ENCODE measurements at places on chromosomes 3 and 15.

GRCh38 chr15:36753173-36753572, 173.7 kb downstream of the CDIN1 start:
- DNase-seq: no peak

DNA sequence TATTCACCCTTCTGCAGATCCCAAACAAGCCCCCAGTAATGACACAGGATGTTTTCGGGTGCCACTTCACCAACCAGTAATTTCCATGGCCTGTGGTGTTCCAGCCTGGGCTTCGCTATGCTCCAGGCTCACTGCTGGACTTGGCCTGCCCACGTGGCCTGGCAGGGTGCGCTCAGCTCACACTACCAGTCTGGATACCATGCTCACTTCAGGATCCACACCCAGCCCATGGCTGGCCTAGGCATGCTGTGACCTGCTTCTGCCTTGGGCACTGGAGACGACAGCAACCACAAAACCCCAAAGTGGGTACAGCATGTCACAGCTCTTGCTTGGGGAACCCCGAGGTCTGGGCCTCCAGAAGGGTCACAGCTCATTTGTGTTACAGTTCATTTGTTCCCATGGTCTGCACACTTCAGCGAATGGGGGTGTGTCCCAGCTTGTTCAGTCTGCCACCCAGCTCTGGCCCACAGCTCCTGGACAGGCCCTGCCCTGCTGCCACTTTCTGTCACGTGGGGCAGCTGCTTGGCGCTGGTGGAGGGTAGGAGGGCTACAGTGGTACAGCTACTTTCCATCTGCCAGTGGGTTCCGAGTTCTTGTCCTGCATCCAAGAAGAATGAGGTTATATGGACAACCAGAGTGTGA, 650.8 kb downstream of the MCTP2 start:
- DNase-seq: no peak

DNA sequence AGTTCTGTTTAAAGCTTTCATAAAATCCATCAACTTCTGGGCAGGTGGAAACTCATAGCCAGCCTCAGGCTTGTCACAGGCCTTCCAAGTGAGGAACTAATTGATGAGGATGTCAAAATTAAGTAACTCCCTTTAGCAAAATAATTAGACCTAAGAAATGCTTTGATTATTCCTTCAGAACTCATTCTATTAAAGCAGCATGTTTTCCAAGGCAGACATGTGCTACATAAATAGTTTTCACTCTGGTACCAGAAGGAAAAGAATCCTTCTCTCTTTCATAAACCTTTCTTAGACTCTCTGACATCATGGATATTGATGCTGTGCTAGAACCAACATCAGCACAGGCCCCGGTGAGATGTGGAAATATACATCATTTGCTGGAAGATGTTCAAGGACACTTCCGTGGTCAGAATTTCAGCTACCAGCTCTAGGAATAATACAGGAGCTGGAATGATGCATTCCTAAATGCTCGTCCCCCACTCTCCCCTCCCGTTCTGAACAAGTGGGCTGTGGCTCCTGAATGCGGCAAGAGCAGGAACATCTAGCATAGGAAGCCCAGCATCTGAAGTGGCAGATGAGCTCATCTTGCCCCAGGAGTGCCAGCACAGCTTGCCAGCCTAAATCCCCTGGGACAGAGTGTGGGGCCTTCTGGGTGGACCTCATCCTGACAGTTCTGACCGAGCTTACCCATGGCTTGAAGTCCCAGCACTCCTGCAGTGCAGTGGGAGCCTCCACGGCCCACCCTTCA, 82.4 kb downstream of the WWTR1 start:
- no peak for DNase-seq

GRCh38 chr3:108178676-108179075, 43.5 kb downstream of the IFT57 start:
- no peak for DNase-seq

DNA sequence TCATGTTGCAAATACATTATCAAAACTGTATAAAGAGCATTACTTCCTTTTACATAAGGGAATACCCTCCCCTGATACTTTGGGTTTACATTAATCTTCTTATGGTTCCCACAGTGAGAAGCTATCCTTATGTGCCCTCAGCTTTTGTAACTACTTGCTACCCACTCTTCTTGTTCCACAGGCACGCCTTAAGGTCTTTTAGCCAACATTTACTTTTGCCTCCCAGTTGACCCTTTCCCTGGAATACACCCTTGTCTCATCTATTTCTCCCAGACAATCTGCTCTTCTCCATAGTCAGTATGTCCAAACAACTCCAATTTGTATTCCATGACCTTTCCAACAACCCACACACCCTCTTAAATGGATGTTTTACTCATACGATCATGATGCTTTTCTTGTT, 116.8 kb upstream of the COL8A1 start:
- DNase-seq: no peak

DNA sequence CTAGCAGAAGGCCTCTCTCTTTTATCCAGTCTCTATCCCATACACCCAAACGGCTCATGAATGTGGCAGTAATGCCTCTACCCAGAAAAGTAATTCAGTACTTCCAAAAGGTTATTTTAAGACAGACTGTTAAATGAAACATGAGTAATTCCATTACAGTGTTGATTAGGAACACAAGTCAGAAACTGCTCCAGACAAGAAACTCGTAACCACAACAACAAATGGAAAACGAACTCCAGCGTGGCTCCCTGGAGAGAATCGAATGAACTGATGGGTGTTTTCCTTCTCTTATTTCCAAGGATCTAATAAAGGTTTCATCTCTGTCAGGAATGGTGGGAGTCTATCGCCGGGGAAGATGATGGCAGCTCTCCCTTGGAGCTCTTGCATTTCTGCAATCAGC, 228.4 kb downstream of the MAGI1 start:
- no peak for DNase-seq

DNA sequence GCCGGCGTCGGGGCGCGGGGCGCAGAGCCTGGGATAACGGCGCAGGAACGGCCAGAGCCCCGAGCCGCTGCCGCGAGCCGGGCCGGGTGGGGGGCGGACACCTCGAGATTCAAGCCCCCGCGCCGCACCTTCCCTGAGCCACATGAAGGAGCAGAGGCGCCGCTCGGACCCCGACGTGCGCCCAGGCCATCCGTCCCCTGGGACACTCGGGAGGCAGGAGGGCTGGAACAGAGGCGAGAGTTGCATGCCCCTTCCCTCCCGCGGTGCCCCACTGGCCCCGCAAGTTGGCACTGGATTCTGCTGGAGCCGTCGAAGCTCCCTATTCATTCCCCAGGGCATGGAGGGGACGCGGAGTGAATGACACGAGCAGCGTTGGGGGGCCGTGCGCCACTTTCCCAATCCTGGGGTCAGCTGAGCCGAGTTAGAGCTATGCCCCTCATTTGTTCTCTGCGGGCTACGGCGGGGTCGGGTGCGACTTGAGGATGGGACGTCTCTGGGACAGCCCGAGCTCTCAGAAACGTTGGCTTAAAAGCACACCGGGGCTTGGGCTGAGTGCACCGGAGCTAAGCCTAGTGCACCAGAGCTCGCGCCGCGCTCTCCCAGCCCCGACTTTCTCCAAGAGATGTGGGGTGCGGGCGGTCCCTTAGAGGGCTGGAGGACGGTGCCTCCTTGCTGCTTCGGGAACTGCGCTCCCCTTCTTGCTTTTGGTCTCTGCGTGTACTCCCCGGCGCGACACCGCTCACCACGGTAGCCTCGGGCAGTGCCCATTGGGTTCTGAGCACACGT, 588 bp downstream of the SLC6A1 start:
- DNase-seq: no peak

GRCh38 chr15:31482122-31482922, 155.7 kb downstream of the KLF13 start:
- DNase-seq: no peak

DNA sequence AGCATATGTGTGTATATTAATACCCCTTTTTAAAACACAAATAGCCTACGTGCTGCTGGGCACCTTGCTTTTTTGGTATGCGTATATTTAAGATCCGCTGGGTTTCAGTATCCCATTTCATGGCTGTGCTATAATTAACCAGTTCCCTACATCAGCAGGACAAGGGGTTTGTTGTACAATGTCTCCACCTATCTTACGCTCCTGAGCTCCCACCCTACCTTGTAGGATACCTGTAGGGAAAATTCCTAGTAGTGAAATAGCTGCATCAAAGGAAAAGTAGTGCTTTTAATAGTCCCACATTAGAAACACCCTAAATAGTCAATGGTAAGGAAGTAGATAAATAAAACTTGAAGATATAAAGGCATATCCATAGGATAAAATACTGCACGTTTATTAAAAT, 1.4 kb downstream of the MAP6D1 start:
- no peak for DNase-seq

DNA sequence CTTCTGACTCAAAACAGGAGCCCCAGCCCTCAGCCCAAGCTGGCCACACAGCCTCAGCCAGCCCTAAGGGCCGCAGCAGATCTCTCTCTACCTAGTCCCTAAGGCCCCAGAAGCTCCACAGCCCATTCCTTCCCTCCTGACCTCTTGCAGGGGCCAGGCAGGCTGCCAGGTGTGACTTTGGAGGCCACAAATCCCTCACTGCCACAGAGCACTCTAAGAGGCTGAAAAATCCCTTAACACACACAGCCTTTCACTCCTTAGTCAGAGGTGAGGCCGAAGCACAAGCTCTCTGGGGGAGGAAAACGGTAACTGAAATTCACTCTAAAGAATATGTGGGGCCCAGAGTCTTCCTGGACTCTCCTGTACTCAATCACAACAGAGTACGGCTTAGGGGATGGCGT, 23.3 kb downstream of the LRRC2 start:
- no peak for DNase-seq

- DNase-seq: peak; percentile 39
Measured at GRCh38 chr3:149575961-149576564, 81.8 kb downstream of the WWTR1 start.

- no peak for DNase-seq
Measured at GRCh38 chr3:114644367-114644766, 350.5 kb downstream of the TIGIT start.

GRCh38 chr15:95304151-95304946, 1026.2 kb upstream of the NR2F2 start:
- DNase-seq: no peak

DNA sequence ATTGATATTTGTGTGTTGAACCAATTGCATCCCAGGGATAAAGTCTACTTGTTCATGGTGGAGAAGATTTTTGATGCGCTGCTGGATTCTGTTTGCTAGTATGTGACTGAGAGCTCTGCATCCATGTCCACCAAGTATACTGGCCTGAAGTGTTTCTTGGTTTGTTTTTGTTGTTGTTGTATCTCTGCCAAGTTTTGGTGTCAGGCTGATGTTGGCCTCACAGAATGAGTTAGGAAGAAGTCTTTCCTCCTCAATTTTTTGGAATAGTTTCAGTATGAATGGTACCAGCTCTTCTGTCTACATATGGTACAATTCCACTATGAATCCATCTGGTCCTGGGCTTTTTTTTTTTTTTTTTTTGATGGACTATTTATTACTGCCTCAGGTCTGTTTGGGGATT, 50.9 kb upstream of the OSTN start:
- DNase-seq: no peak

GRCh38 chr3:195256639-195257453, 14.1 kb downstream of the XXYLT1 start:
- DNase-seq: no peak

GRCh38 chr3:10602271-10602670, 96.9 kb upstream of the ATP2B2 start:
- DNase-seq: no peak

- DNase-seq: no peak
Measured at GRCh38 chr3:130918328-130918727, 24.4 kb downstream of the ATP2C1 start.

DNA sequence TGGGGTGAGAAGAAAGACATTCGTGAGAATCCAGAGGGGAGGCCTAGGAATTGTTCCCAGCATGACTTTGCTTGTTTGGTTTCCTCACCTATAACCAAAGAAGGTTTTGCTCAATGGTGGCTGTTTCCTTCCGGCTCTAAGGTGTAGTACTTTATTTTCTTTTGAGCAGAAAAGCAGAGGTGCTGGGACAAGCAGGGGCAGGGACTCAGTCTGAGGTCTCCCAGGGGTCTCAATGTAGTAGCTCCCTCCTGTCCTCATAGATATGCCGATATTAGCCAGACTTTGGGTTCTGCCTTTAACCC, 41.6 kb downstream of the ZBTB38 start:
- no peak for DNase-seq

DNA sequence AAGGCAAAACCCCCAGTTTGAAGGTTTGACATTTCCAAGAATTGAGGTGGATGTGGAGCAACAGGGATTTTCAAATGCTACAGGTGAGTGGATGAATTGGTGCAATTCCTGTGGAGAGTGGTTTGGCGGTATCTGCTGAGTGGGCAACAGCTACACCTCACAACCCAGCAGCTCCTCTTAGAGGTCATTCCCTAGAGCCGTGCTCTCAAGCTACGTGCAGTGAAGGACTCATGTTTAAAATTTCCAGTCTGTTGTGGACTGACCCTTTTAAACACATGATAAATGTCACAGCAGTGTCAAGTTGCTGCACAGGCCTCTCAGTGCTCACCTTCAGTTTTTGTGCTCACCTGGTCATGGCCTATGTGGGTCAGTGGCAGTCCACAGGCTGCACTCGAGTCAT, 9.5 kb downstream of the C3orf20 start:
- no peak for DNase-seq

- DNase-seq: no peak
Measured at GRCh38 chr3:80993241-80993945, 768.1 kb downstream of the GBE1 start.

DNA sequence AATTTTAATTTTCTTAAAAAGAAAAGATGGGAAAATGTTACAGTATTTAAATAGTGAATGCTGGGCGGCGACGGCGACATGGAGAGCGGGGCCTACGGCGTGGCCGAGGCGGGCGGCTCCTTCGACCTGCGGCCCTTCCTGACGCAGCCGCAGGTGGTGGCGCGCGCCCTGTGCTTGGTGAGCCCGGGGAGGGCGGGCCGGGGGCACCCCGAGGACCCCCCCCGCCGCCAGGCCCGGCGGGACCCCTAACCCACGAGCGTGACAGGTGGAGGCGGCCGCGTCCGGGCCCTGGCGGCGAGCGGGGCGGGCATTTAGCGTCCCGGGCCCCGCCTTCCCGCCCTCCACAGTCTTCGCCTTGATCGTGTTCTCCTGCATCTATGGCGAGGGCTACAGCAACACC, 38.4 kb upstream of the GOLGA8J start:
- no peak for DNase-seq
